ENCODE measurements at places on chromosomes 2 and 18.

- no peak for DNase-seq
Observed at GRCh38 chr2:180790891-180791290, 189.5 kb upstream of the UBE2E3 start.

- DNase-seq = no peak
Observed at GRCh38 chr2:54546923-54547720, 91.0 kb downstream of the SPTBN1 start.

DNA sequence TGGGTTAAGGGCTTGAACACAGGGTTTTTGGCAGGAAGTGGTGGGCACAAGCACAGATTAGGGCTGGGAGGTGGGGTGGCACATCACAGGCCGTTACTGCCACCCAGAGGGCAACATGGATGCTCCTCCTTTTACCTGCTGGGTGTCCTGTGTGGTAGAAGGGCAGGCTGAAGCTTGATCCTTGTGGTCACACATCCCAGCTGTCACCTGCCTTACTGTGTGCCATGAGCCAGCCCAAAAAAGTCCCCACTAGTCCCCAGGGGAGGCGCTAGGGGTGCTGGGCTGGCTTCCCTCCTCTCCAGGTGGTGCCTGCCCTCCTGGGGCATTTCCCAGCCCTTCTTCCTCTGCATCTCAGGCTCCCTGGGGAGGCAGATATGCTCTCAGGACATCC, 50.5 kb upstream of the ALPP start:
- no peak for DNase-seq

DNA sequence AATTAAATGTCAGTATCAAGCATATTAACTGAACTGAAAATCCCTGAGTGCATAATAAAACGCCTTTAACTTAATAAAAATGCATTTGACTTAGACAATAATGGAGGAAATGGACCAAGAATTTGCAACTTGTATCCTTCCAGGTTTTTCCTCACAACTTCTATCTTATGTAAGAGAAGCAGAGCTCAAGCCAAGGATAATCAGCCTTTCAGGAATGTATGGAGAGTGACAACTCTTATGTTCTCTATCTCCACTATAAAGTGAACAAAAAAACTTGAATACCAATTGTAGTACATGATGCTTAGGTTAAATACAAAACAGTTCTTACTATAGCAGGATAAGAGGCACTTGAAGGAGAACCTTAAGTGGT, 64.8 kb upstream of the CYP26B1 start:
- no peak for DNase-seq

GRCh38 chr2:54954705-54955357, 95.4 kb downstream of the RTN4 start:
- DNase-seq = no peak

DNA sequence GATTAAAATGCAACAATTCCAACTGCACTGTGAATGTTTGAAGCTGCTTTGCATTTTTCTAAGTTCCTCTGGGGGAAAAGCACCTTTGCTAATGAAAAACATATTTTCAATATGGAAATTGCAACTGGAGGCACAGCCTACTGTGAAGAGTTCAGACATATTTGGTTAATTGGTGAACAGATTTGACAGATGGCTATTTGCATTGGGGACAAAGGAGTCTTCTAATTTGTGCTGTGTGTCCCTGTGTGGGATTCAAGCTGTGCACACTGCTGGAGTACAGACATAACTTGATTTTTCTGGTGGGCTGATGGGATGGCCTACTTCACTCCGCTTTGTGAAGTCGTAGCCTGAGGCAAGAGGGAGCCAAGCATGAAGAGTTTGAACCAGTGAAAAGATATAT, 40.7 kb upstream of the ARHGAP25 start:
- no peak for DNase-seq

- DNase-seq = no peak
Observed at GRCh38 chr18:27921392-27921791, 255.5 kb downstream of the CDH2 start.

GRCh38 chr2:20501974-20502373, 55.1 kb downstream of the RHOB start:
- DNase-seq = no peak

DNA sequence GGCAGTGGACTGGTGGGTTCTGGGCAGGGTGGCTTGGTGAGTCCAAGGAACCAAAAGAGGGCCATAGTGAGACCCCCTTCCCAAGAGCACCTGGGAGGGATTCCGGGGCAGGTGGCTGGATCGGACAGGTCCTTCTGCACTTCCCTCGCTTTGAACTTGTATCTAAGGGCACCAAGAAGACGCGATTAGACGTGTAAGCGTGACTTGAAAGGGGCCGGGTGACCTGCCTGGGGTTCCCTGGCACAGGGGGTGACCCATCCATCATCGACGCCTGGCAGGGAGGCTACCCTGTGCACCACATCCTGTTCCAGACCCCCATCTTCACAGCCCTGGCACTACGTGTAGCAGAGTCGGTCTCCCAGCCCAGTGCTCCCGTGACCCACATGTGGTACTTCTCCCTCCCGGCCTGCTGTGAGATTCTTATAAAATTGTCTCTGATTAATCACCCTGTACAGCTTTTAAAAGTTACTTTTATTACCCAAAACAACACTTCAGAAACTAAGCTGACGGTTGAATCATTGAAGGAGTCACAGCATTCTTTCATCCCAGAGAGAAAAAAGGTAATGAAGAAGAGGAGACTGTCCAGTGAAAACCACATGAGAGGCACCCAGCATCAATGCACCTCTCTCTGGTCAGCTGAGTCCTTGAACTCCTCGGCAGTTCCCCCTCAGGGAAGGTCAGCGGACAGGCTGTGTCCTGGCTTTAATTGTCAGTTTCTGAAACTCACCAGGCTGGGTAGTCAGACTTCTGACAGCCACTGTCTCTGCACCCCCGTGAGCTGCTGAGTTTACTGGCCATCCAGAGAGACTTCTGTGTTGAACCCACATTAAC, 13.0 kb downstream of the SH3BP4 start:
- DNase-seq = no peak

DNA sequence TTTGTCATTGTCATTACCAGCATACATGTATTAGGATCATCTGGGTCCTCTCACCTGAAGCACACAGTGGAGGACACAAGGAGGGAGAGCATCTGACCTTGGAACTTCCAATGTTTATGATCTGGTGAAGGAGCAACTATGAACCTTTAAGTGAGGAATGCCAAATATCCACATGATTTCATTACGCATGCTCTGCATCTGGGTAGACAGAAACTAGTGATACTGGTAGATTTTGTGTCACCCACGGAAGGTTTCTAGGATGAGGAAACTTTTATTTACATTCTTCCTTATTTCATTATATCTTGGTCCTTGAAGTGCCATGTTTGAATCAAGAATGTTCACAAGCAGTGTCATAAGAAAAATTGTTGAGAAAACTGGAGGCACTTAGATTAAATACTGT, 32.1 kb downstream of the SPC25 start:
- DNase-seq = no peak

DNA sequence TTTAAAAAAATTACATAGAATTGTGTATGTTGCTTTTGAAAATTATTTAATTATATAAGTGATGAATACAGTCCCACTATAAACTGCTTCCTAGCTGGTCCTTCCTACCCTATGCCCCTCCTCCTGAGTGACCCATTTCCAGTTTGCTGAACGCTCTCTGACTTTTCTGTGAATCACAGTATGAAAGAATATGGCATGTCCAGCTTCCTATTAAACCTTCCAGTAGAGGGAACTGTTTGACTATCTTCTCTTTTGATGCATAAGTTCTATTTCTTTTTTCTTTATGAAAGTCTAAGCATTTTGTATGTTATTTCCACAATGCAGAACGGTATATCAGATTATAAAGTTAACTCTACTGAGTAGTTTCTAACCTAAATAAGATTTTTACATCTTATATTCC, 41.3 kb downstream of the PSMG2 start:
- DNase-seq = peak; percentile 20

DNA sequence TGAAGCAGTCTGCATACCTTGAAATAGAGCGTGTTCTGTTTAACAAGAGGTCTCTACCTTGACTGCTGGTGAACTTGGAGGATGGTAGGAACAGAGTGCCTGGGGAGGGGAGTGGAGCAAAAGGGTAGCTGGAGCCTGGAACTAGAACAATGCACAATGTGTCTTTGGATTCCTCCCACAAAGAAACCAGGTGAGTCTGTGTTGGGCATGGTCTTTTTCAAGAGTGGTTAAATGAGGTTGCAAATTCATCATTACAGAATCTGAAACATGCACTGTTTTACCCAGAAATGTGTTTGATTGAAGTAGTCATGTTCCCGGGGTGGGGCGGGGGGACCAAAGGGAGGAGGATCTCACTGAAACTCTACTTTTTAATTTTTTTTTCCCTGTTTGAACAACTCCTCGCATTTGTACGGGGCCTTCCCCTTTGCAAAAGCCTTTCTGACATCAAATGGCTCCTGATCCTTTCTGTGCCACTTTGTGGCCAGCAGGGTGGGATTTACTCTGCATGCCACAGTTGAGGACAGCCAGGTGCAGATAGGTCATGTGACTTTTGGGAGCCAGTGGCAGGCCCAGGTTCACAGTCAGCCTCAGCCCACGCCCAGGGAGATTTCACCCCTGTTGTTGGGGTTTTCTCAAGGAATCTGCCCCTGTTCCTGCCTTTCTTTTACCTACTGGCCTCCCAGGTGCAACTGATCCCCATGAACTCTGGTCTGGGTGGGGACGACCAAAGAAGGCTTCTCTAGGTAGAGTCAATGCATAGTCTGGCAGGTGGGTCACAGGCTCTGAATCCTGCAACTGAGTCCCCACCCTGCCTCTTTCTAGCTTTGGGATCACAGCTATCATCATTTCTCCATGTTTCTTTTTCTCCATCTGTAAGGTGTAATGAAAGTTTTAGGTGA, 28.2 kb downstream of the MYCN start:
- no peak for DNase-seq

- no peak for DNase-seq
Observed at GRCh38 chr2:191202881-191203397, 42.3 kb upstream of the MYO1B start.

DNA sequence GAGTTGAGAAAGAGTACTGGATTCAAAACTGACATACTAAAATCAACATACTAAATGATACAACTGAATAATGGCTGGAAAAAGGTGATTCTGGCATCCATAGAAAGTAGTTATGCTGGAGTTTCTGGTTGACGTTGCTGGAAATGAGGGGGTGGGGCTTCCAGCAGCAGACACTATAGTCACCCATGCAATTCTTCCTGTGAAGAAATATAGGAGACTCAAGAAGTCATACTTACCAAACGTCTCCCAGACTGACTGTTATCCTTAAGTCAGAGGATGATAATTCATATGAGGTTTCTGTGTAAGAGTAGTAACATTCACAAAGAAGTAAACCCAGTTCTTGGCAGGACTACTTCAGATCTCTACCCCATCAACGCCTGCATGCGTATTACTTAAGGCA, 23.6 kb downstream of the DTNB start:
- DNase-seq = no peak

DNA sequence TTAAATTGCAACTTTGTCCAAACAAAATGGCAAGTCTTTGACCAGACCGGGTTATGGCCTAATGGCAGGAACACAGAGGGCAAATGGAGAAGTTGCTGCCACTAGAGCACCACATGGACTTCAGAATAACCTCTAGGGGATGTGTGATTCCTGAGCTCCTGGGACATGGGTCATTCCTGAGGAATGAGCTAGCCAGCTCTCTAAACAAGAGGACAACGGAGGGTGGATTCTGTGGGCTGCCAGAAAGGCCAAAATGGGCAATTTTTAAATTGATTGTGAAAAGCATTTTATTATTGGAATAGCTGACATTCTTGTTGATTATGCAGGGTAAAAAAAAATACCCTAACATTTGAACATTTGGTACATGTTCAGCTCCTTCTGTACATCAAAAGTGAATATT, 109.8 kb upstream of the FZD5 start:
- DNase-seq = no peak
